ENCODE measurements at places on chromosomes 1 and 21.

GRCh38 chr1:179351281-179351680, 14.5 kb upstream of the AXDND1 start:
- no peak for DNase-seq

DNA sequence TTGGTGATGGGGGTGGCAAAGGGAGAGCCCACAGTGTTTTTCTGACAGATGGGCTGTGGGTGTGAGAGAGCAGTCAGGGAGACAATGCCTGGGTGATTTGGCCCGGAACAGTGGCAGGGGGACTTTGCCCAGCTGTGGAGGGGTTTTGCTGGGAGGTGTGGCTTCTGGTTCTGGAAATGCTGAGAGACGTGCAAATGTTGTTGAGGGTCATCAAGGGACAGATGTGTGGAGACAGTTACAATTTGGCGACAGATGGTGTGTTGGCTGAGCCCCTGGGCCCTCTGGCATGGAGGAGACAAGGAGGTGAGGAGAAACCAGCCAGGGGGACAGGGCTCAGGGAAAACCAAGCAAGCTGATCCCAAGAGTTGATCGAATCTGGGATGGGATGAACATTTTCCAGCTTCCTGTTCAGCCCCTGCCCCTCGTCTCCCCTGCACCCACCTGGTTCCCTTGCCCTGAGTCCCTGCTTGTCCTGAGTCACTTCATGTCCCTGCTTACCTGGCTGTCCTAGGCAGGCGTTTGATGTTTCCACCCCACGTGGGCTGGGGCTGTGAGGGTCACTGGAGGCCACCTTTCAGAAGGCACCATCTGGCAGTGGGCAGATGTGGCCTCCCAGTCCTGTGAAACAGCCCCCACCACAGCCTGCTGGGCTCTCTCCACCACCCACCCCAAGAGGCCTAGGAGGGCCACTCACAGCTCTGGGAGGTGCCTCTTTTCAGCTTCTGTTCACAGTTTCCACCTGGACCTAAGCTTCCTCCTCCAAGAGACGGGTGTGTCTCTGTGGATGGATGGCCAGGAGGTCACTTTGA, 15.8 kb upstream of the ZNF678 start:
- DNase-seq = no peak

DNA sequence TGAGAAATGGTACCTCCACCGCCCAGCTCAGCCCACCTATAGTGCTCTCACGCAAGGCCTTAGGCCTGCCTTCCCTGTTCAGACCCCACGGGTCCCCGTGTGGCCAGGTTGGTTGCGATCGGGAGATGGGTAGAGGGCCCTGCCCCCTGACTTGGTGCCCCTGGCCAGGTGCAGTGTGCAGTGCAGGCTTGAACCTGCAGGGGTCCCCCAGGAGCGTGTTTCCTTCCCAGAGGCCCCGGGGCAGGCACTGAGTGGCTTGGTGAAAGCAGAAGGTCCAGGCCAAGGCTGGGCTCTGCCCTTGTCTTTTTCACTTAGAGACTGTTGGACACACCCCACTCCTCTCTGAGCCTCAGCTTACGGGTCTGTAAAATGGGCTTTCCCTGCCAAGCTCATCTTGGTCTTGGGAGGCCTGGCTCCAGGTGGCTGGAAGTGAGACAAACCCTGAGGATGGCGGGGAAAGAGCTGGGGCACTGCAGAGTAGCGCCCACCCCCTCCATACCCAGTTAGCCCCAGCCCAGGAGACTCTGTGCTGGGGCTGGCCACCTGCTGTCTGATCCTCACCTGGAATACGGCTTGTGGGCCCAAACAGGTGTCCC, 9.3 kb upstream of the HES5 start:
- DNase-seq = no peak

DNA sequence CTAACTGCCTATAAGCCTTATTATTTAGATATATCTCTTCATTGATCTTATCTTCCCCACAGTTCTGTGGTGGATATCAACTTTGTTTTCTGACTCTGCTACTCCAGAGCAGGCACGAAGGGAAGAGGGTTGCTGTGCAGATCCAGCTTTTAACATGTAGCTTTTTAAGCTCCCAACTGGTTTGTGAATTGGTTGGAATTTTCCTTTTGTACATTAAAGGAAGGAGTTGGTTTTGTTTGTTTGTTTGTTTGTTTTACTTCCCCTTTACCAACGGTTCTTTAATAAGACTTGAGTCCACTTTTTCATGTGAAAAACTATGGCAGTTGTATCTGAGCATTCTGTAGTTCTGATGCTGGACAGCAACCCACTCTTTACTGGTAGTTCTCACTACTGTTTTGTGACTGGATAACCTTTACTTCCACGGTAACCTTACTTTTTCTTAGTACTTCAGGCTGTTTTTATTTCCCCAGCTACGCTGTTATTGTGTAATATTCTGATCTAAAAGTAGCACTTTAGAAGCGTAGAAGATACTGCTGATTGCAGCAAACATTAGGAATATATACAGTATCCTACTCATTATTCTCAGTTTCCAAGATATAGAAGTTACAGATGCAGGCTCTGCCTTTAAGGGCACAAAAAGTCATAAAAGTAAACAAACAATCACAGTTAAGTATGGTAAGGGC, 1.6 kb downstream of the GNPAT start:
- DNase-seq = no peak

DNA sequence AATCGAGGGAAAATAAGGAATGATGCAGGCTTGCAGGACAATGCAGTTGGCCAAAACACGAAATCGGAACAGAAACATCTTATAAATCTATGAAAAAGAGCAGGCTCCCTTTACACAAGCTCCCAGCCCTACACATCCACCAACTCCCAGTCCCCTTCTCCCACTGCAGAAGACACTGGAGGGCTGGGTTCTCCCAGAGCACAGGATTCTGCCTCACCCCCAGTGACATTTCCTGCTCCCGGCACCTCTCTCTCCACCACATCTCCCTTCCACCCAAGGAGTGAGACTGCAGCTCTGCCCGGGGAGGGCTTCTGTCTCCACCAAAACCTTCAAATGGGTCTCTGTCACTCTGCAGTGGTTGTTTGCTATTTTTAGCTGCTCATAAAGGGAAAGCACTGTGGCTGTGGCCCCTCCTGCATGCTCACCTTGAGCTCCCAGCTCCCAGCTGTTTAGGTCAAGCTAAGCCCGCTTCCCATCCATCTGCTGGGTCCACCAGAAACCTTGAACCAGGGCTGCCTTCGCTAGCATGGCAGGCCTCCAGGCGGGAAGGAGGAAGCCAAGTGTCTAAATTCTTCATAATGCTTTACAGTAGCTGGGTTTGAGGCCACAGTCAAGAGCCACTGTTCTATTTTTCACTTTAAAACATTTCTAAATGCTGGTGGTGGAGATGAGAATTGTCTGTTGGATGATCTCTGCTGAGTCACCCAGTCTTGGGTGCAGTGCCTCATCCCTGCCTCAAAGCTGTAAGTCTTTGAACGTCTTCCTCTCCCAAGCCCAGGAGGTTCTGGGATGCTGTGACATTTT, 3.3 kb upstream of the C2CD2 start:
- DNase-seq = no peak

GRCh38 chr1:162732094-162732493, 58.4 kb upstream of the HSD17B7 start:
- no peak for DNase-seq

DNA sequence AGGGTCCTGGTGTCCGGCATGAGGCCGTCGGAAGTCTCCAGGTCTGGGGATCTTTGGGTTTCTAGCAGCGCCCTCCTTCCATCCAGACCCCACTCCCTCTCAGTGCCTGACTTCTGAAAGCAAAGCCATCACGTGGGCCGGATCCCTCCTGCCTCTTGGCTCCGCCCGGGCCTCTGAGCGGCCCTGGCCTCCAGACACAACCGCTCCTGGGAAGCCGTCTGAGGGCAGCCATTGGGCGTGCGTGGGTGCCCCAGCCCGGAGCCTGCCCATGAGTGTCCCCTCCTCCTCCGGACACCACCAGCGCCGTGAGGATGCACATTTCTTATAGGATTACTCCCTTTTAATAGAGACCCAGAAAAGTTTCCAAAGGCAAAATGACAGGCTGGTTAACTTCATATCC, 137.0 kb upstream of the ARHGEF16 start:
- DNase-seq = no peak

- DNase-seq = no peak
These were observed 120.7 kb downstream of the CNIH3 start for GRCh38 chr1:224736619-224737352.

GRCh38 chr1:160117709-160118183, 2.2 kb downstream of the ATP1A2 start:
- no peak for DNase-seq
